ENCODE measurements at places on chromosomes 2 and 18.

DNA sequence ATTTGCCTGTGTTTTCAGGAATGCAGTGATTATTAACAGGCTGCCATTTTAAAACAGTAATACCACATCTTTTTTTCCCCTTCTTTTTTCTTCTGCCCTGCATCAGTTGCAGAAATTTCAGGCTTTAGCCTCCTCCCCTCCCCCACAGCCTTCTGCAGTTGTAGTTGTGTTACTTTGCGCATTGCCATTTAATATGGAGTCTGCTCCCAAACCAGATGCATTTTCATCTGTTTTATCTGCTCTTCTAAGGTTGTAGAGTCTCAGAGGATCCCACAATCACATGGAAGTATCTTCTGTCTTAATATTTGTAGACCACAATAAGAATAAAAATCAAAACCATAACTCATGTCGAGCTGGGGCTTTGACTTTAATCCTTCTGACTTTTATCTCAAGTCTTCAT, 3.8 kb downstream of the ASXL3 start:
- no peak for DNase-seq

DNA sequence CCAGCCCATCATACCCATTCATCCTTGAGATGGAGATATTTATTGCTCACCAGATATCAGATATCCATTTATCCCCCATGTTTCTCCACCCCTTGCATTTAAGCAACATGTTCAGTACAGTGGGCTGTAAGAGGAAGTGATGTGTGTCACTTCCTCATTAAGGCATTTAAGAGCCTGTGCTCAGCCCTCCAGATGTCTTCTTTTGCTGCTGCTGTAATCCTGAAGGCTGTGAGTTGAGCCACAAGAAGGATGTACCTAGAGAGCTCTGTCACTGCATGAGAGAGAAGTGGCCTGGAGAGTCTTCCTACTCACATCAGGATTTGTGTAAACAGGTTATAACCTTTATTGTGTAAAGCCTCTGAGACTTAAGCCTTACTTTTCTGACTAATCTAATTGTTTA, 151.8 kb upstream of the UNC80 start:
- no peak for DNase-seq

DNA sequence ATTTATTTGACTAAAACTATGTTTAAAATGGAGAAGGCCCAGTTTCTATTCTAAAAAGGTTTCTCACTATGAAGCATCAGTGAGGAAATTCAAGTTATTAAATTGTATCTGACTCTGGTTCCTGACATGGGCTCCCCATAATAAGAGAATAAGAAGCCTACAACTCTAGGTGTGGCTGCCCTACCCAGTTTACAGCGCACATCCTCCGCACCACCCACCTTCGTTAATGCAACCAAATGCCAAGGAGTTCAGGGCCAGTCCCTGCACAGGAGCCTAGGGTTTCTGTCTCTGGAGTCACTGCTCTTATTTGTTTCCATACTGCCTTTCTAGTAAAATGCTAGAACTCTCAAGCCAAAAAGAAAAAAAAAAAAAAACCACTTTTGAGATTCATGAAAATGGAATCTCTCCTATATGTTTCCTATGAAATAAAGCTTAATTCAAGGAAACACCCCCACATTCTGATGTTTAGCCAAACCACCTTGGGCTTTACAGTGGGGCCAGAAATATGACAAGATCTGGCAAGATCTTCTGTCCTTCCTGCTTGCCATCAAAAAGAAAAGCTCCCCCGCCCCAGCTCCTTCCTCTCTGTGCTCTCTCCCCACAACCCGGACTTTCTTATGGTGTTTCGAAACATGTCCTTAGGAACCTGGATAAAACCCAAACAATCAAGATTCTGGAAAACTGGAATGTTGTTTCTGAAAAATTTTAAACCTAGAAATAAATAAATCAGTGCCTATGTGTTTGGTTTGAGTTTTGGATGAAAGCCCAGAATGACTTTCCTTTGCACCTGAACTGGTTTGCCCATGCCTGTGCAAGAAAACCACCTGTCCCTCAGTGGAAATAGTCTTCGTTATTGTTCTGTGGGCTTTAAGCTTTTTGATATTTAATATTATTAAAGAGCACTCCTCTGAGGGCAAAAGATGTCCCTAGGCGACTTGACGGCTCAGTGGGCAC, 136.7 kb downstream of the SP3 start:
- DNase-seq, result no peak

GRCh38 chr2:33210626-33211025, 263.9 kb downstream of the LTBP1 start:
- DNase-seq, result no peak

- no peak for DNase-seq
Measured at GRCh38 chr2:163690896-163691295, 44.9 kb downstream of the FIGN start.

- no peak for DNase-seq
Measured at GRCh38 chr2:219724628-219725027, 97.2 kb downstream of the SLC4A3 start.

DNA sequence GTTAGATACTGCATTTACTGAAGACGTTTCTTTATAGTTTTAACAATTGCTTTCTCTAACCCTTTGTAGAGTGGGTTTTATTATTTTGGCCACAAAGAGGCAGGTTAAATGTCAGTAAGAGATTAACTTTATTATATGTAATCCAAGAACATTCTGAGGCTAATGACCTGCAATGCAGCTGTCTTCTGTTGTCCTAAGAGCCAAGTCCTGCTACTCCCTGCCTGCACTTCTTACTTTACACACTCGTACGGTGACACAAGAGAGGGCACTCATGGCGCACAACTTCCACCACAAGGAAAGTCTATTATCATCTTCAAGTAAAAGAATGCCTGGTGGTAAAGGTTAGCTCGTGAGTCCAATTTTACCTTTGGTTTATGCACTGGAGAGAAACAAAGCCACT, 471.0 kb upstream of the HNMT start:
- no peak for DNase-seq

DNA sequence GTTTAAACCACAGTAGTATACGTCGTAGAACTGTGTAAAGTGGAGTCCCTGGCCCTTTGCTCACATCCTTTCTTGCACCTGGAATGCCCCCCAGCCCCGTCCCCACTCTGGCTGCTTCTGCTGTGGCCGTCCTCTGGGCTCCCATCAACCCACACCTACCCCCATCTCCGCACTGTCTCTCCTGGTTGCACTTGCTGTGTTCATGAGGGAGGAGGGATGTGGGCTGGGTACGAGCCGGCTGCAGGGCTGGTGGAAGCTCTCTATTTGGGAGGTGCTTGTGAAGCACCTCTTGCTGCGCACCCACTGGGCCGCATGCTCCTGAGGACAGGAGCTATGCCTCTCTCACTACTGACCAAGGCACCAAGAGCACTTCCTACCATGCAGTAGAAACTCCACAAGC, 5.1 kb downstream of the OR6B3 start:
- no peak for DNase-seq

- no peak for DNase-seq
Measured at GRCh38 chr2:117065912-117066311, 748.6 kb upstream of the DDX18 start.

- DNase-seq, result no peak
Measured at GRCh38 chr2:85434696-85435095, 16.2 kb downstream of the SH2D6 start.

DNA sequence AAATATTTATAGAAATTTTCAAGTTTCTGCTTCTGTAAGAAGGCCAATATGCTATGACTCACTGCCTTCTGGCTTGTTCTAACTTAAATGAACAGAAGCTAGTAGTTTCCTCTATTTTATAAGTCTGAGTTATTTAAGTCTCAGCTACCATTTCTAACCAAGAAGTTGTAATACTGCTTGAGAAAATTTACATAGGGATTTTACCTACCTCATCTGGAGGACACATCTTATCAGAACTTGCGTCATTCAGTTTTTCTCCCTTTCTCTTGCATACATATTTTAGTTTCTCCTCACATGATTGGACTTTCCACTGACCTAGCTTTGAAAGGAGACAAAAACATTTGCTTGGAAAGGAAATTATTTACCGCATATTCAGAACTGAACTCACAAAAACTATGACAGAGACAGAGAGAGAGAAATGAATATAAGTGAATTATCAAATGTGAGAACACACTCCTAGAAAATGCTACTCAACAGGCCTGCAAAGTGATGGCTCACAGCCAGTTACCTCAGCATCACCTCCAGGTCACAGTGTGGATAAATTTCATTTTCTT, 81.1 kb upstream of the CD302 start:
- no peak for DNase-seq

- no peak for DNase-seq
Measured at GRCh38 chr18:45993438-45993837, 26.3 kb upstream of the EPG5 start.

- DNase-seq, result no peak
Measured at GRCh38 chr2:158021226-158021625, 80.5 kb upstream of the UPP2 start.

DNA sequence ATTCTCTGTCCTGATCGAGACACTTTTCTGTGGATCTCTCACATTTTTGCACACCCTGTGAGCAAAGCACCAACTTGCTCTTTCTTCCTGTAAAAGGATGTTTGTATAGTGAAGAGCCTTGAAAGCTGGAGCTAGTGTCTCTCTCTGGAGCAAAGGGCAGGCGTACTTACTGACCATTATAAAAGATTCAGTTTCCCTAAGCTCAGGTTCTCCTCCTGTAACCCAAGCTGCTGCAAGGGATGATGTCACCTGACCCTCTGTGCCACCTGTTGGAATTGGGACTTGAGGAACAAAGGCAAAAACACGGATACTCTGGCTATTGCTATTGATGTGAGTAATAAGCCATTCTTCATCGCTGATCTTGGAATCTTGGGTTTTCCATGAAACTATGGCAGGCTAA, 52.6 kb upstream of the NEMP2 start:
- no peak for DNase-seq

- no peak for DNase-seq
Measured at GRCh38 chr2:156436497-156437085, 412 bp downstream of the GPD2 start.

DNA sequence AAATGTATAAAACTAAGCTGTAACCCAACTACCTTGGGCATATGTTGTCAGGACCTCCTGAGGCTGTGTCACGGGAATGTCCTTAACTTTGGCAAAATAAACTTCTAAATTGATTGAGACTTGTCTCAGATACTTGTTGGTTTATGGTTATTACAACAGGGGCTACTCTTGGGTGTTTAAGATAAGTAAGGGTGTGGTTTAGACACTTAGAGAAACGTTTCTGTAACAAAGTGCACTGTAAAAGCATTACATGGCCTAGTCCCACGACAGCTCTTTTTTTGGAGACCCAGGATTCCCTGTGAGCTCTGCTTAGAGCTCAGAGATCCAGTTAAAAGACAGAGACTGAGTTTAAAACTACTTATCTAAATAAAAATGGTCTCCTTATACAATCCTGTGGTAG, 32.3 kb upstream of the LIPG start:
- DNase-seq, result no peak

DNA sequence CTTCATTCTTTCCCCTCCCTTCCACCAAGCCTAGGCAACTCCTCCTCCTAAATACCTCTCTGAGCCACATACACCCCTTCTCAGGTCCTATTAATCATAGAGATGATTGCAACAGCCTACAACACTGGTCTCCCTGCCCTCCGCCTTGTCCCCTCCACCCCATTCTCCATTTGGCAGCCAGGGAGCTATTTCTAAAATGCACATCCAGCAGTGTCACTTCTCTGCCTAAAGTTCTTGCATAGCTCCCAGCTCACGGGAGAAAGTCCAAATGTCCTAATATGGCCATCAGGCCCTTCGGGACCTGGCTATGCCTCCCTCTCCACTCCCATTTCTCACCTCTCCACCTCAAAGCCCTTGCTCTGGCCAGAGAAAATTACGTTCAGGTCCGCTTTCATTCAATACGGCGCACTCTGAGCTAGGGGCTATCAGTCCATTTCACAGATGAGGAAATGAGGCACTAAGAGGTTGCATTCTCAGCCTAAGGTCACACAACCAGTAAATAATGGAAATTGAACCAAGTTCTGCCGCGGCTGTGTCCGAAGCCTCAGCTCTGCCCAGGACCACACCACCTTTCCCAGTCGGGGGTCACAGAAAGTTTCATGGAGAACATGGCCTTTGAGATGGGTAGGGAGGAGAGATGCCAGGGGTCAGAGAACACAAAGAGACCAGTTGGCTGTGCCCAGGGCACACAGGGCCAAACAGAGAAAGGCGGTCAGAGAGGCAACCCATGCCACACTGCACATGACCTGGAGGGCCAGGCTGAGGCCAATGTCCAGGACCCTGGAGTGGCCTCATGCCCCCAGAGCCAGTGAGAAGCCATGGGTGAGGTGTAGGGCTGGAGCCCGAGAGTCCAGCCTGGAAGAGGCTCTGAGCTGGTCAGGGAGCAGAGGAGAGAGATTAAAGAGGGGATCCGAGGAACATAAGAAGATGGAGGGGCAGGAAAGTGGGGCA, 72.8 kb downstream of the TNS1 start:
- no peak for DNase-seq

Measured in activated T-helper 1 cell treated with Interleukin-2 at 50 U/mL for 16 hours (primary cell).